EL (cell line): ENCODE measurements at places on chromosomes 1 and 21.

DNA sequence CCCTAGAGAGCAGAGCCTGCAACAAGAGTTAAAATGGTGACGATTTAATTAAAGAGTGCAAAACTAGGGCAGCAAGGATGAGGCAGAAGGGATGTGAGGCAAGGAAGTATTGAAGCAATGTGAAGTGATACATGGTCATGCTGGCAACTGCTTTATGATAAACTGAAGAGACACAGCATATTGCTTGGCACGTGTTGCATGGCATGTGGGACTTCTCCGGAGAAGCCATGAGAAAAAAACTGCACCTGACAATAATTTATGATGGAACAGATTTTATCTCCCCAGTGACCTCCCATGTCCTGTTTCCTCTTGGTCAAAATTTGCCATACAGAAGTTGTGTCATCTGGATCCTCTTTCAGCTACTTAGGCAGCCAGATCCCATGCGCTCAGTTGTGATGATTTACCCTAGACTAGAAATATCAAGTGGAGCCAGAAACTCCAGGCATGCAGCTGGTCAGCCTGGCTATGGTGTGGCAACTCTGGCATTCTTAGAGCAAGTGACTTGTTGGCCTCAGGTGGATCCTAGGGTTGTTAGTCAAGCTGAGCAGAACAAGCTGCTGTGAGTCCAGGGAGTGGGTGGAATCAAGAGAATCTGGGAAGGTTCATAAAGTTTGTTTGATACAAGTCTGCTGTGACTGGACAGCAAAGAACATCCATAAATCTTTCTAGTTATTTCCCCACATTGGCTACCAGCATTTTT, 611.4 kb upstream of the USP24 start:
- no peak for DNase-seq

DNA sequence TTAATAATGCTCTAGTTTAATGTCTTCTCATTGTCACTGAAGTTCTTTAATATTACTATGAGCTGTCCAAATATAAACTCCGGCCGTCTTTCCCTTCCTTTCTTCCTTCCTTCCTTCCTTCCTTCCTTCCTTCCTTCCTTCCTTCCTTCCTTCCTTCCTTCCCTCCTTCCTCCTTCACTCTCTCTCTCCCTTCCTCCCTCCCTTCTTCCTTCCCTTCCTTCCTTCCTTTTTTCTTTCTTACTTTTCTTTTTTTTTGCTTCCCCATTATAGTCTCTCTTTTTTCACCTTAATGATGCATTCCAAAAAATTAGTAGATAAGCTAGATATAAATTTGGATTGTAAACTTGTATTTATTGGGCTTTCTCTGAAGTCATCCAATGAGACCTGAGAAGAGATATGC, 431.0 kb upstream of the ADGRL4 start:
- no peak for DNase-seq

DNA sequence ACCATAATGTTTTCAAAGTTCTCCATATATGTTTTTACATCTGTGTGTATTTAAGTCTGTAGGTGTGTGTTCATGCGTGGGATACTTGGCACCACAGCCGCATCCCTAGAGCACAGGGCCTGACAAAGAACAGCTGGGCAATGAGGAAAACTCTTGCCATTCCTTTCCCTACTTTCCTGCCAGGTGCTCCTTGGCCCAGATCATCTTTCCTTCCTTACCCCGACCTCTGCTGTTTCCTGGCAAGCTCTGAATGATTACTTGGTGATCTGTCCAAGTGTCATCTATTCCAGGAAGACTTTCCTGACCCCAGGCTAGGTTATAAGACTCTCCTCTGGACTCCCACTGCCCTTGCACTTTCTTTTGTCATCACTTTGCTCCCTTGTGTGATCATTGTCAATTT, 123.6 kb downstream of the ELAVL4 start:
- no peak for DNase-seq

- no peak for DNase-seq
These were observed 11.2 kb downstream of the HMGCL start for GRCh38 chr1:23814016-23814415.

DNA sequence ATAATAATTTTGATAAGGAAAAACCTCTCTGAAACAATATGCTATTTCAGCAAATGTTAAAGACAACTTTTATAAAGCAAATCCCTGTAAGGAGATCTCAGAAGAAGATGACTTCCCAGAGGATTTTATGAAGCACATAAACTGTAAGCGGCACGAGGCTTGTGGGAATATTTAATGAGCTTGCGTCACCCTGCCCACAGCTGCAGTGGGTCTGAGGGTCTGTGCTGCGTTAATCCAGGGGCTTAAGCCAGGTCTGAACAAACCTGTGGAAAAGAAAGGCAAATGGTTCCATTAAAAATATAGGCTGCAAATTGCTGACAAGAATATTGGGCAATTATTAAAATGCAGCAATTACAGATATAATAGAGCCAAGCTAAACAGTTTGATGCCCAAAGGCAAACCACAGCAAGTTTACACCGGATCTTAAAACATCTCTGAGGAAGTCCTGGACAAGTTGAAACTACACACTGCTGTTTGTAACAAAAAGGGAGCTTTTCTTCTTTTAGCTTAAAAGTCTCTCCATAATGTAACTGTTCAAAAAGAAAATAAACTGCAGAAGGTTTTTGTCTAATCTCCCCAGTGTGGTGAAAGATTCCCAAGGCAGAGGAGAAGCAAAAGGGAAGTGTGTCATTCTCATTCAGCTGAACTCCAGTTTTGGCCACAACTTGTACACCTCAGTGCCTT, 21.8 kb downstream of the TGFBR3 start:
- peak; percentile 69 for DNase-seq

GRCh38 chr21:35510294-35510693, 461.2 kb upstream of the RUNX1 start:
- DNase-seq, result no peak

GRCh38 chr1:182388392-182389134, 3.0 kb downstream of the GLUL start:
- no peak for DNase-seq

GRCh38 chr21:44914176-44914874, 6.4 kb downstream of the ITGB2 start:
- DNase-seq, result no peak

DNA sequence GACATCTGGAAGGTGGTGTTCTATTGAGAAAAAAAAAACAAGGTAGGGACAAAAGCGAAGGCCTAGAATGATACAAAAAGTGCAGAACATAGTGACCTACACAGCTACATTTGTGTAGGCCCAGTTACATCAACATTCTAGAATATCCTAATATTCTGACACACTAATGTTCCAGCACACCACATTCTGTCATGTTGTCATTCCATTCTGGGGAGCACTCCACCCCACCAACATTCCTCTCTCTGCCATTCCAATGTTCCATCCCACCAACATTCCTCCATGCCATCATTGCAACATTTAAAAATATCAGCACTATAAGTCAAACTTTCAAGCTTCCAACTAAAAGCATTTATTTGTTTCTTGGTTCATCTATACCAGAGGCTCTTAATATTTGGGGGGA, 28.5 kb downstream of the COA7 start:
- peak; percentile 77 for DNase-seq

DNA sequence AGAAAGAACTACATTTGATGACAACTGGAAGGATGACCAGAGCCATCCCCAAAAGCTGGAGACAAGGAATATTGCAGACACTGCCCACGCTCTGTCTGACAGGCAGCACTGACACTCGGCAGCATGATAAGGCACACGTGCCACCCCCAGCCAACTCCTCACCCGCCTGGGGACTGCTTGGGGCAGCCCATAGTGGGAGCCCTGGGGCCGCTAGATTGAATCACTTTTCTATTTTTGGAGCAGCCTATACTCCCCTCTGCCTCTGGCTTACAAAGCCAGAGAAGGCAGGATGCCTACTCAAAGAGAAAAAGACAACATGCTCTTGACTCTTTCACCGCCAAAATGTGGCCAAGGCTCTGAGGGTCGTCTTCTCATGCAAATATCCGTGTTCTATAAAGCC, 1.3 kb downstream of the SMG5 start:
- DNase-seq, result peak; percentile 68

GRCh38 chr1:229065613-229066012, 205.3 kb upstream of the RAB4A start:
- no peak for DNase-seq

GRCh38 chr1:38347446-38348175, 301.0 kb upstream of the POU3F1 start:
- DNase-seq, result no peak

GRCh38 chr1:65457868-65458267, 37.4 kb downstream of the LEPR start:
- no peak for DNase-seq

DNA sequence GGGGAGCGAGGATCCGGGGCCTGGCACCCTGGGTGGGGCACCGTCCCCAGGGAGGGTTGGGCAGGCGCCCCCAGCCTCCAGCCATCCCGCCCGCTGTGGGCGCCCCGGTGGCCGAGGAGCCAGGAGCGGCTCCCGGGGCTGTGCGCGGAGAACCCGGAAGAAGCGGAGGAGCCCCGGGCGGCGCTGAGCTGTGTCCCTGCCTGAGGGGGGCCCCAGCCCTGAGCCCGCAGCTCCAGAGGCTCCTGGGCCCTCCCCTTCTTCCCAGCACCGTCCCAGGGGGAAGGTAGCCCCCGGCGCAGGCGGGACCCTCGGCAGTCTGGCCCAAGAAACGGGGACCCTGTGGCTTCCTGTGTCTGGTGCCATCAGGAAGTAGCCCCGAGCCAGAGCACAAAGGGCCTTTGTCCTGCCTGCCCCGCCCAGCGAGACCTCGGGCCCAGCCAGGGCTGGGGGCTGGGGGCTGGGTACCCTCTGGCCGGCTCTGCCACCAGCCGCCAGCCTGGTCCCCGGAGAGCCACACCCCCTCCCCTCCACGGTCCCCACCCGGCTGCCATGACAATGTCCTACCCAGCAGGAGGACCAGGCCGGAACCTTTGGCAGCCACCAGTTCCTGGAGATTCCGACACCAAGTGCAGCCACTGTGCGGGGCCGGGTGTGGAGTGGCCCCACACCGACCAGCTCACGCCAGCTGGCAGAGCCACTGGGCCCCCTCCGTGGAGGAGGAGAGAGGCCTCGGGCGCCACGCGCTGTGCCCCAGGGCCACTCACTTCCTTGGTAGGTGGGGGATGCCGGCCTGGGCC, 15.6 kb upstream of the TTLL10 start:
- peak; percentile 28 for DNase-seq

GRCh38 chr1:175394739-175395138, 202.2 kb upstream of the KIAA0040 start:
- DNase-seq, result no peak

DNA sequence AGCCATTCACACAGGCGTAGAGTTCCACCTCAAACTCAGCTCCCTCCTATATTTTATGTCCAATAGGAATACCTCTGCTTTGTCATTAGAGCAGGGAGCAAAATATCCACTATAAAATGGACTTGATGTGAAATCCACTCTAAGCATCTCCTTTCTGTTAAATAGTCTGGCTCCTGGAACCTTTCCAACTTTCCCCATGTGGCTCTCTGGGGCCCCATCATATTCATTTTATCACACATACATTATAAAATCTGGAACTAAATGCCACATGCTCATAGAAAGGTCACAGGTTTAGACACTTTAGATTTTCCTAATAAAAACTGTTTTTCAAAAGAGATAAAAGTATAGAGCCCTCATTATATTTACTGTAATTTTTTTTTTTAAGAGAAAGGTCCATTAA, 82.1 kb downstream of the PTPN14 start:
- peak; percentile 23 for DNase-seq

- peak; percentile 6 for DNase-seq
These were observed 223.5 kb downstream of the KIF26B start for GRCh38 chr1:245378311-245378722.

GRCh38 chr1:117659550-117660270, 53.9 kb downstream of the TENT5C start:
- DNase-seq, result no peak

- peak; percentile 70 for DNase-seq
These were observed 501.4 kb upstream of the USP24 start for GRCh38 chr1:55716610-55717009.

- DNase-seq, result no peak
These were observed 796 bp upstream of the RBM8A start for GRCh38 chr1:145927916-145928643.

DNA sequence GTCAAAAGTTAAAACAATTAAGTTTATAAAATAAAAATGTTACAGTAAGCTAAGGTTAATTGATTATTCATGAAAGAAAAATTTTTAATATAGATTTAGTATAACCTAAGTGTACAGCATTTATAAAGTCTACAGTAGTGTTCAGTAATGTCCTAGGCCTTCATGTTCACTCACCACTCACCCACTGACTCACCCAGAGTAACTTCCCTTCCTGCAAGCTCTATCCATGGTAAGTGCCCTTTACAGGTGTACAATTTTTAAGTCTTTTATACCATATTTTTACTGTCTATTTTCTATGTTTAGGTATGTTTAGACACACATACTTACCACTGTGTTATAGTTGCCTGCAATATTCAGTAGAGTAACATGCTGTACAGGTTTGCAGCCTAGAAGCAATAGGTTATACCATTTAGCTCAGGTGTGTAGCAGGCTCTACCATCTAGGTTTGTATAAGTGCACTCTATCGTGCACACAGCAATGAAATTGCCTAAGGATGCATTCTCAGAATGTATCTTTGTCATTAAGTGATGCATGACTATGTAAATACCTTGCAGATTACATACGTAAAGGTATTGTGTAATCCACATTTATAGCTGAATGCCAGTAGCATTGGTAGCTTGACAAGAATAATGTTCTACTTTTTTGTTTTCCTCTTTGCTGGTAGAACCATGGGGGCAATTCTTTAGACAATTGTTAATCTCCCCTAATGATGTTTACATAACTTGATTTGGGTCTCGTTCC, 35.7 kb upstream of the GPR88 start:
- peak; percentile 12 for DNase-seq

- no peak for DNase-seq
These were observed 44.6 kb upstream of the SIM2 start for GRCh38 chr21:36654324-36654723.

GRCh38 chr1:39204441-39205081, at the start of gene MACF1:
Gene MACF1 (plus strand): TSS chr1:39204695. CDS start chr1:39205023, 328 bp downstream.
- peak; percentile 96 for DNase-seq

DNA sequence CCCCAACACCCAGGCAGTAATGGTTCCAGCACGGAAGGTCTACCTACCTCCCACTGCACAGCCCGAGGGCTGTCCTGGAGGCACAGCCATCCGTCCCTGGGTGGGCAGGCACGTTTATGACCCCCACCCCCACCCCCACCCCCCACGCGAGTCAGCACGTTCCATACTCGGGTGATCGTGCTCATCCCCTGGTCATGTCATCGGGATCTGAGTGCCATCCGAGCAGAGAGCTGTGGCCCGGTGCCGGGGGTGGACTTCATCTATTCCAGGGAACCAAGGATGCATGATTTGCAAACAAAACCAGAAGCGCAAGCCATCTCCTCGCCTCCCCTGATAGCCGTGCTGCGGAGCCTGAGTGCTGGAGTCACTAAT, 1.1 kb downstream of the TSPEAR start:
- DNase-seq, result no peak

DNA sequence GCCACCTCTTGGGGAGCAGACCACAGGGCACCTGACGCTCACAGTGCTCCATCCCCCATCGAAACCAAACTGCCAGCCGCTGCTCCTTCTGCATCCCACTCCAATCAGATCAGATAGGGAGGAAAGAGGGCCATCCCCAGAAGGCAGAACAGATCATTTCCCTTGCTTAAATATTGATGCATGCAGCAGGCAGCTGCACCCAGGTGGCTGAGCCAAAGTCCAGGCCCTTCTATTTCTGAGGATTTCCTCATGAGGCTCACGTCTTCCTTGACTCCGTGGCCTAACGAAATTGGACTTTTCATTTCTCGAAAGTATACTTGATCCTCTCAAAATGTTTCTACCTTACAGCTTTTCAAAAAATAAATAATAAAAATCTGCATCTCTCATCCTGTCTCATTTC, 239.2 kb downstream of the ATG4C start:
- DNase-seq, result no peak
